Endodermal cell (in vitro differentiated cells): ENCODE measurements at places on chromosomes 4 and X. TPM values are rescaled to one million over a fixed set of nuclear protein-coding genes. Genes with fewer than 3 reads are reported as not detected.
A peak's percentile ranks its signal among the peaks of the same experiment; 100 is the strongest.

DNA sequence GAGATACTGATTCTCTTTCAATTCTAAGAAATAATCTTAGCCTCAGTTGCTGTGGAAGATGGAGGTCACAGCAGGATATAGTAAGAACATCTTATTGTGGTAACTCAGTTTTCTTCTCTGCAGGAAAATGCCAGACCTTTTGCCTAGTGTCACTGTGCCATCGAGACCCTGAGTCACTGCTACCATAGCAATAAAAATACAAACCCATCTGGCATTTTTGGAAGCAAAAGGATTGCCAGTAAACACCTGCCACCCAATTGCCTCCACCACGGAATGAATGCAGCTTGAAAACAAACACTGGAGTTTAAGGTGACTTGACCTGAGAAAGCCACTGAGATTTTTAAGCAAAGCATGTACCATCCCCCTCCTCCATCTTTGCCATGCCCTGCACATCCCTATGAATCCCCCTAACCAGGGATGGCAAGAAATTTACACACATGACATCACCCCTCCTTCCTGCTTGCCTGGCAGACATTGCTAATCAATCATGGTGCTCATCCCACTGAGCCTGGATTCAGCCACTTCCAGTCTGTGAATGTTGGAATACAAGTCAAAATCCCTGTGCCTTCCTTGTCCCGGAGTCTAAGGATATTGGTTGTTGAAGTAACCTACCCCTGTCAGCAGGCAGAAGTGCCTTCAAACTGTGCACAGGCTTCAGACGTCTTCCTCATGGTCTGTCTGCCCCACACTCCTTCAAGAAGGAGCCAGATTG is 59.6 kb upstream of the MAMLD1 start:
- no peak for DNase-seq
- H3K4me1 ChIP-seq: no peaks in the 10 kb centered on the region
- no peak overlapping the region for H3K27ac ChIP-seq
- H3K4me3 ChIP-seq: no peak overlapping the region
- H3K36me3 ChIP-seq: no peaks in the 10 kb centered on the region
- H3K27me3 ChIP-seq: no peaks in the 10 kb centered on the region

DNA sequence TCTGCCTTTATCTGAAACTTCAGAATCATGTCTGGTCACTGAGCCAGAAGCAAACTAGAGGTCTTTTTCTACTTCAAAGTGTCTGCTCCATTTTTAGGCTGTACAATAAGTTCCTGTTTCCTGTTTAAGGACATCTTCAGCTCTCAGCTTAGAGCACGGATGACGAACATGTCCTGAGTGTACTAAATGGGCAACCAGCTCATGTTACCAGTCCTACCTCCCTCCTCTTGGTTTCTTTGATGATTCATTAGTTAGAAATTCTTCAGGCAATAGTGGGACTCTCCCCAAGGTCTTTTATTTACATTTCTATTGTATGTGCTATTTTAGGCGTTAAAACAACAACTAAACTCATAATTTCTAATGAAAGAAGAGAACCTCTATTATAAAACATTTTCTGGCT is 58.0 kb downstream of the ENPEP start:
- H3K36me3 ChIP-seq: no peaks in the 10 kb centered on the region
- no peak overlapping the region for H3K27ac ChIP-seq
- H3K27me3 ChIP-seq: no peaks in the 10 kb centered on the region
- no peak for DNase-seq
- peaks cover 4% of the 10 kb centered on the region for H3K4me1 ChIP-seq
- H3K4me3 ChIP-seq: no peak overlapping the region

GRCh38 chr4:91958596-91958995 is 345.2 kb upstream of the GRID2 start:
- peaks cover 6% of the 10 kb centered on the region for H3K4me1 ChIP-seq
- H3K4me3 ChIP-seq: no peak overlapping the region
- H3K27ac ChIP-seq: no peak overlapping the region
- no peaks in the 10 kb centered on the region for H3K36me3 ChIP-seq

- H3K27me3 ChIP-seq: no peaks in the 10 kb centered on the region
- H3K36me3 ChIP-seq: peaks cover 23% of the 10 kb centered on the region
- no peak overlapping the region for H3K4me3 ChIP-seq
- no peak overlapping the region for H3K27ac ChIP-seq
Observed at GRCh38 chr4:2829321-2829932, 14.2 kb upstream of the ADD1 start.

The FMR1NB gene
- not detected in 3 replicates for total RNA-seq

DNA sequence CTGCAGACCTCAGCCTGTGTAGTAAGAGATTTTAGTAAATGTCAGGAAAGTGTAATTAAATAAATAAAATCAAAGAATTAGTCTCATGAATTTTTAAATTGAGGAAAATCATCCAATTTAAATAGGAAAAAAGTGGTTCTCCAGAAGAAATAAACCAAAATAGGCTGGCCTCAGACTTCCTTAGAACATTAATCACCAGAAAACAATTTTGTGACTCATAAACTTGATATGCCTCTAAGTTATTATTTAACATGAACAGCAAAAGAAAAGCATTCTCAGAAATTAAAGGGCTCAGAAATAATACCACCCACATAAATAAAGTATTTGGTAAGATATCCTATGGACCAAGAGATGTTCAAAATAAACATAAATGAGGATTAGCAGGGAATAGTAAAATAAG is 14.3 kb downstream of the FAM47B start:
- H3K27ac ChIP-seq: no peak overlapping the region
- no peak for DNase-seq
- no peaks in the 10 kb centered on the region for H3K4me1 ChIP-seq
- H3K36me3 ChIP-seq: no peaks in the 10 kb centered on the region

- H3K36me3 ChIP-seq: no peaks in the 10 kb centered on the region
- H3K4me3 ChIP-seq: no peak overlapping the region
- no peaks in the 10 kb centered on the region for H3K27me3 ChIP-seq
- DNase-seq: peak; percentile 88
Observed at GRCh38 chrX:23317799-23318724, 16.6 kb upstream of the PTCHD1 start.

The GYPB gene
- 1.5 to 6.8 TPM (median 4.1 TPM) in 3 replicates for total RNA-seq

The ODAPH gene
- not detected in 3 replicates for total RNA-seq
